Suprapubic skin (tissue), 4 donors: ENCODE measurements at places on chromosomes 7 and 10. TPM values are rescaled to one million over a fixed set of nuclear protein-coding genes. Genes with fewer than 3 reads are reported as not detected.

- no peak for DNase-seq
Measured at GRCh38 chr10:132408367-132408781, 11.4 kb downstream of the PWWP2B start.

GRCh38 chr7:150962553-150963399 is 15.3 kb downstream of the KCNH2 start:
- DNase-seq, result no peak

GRCh38 chr10:98623176-98623575 is 176.4 kb upstream of the HPS1 start:
- no peak for DNase-seq

GRCh38 chr10:3887885-3888476 is 103.0 kb upstream of the KLF6 start:
- DNase-seq, result peak; percentile 81

GRCh38 chr10:17076626-17077345 is 52.8 kb downstream of the CUBN start:
- DNase-seq, result no peak

The TMEM184A gene
- 101 TPM for total RNA-seq

The ZRANB1 gene
- total RNA-seq, result 21.2 TPM

The ARHGEF35 gene
- total RNA-seq, result 15.5 TPM

The HPSE2 gene
- 0.95 TPM for total RNA-seq

The TMEM270 gene
- not detected for total RNA-seq
